Vein endothelial cell (primary cell): ENCODE measurements at places on chromosomes 4 and X. TPM values are rescaled to one million over a fixed set of nuclear protein-coding genes. Genes with fewer than 3 reads are reported as not detected.

Gene CXXC4
- under 0.01 TPM in 1 of 2 replicates, not detected in the other for total RNA-seq

Gene F11
- not detected in 2 replicates for total RNA-seq

Gene MAP3K15
- total RNA-seq, result under 0.01 TPM in 2 replicates

Gene SHROOM3
- total RNA-seq, result 1.6 and 2.7 TPM in 2 replicates

Gene HPGD
- total RNA-seq, result not detected in 2 replicates
